Heart right ventricle (tissue), 16 donors: ENCODE measurements at places on chromosomes 13 and 19. TPM values are rescaled to one million over a fixed set of nuclear protein-coding genes. Genes with fewer than 3 reads are reported as not detected.

- no peaks in the 10 kb centered on the region for H3K27me3 ChIP-seq
- no peaks in the 10 kb centered on the region for H3K4me1 ChIP-seq
- DNase-seq = no peak
- no peak overlapping the region for H3K4me3 ChIP-seq
- no peaks in the 10 kb centered on the region for H3K36me3 ChIP-seq
Measured at GRCh38 chr13:60093425-60094019, 70.2 kb downstream of the DIAPH3 start.

- H3K27ac ChIP-seq = no peak overlapping the region
- no peak overlapping the region for H3K4me3 ChIP-seq
- H3K27me3 ChIP-seq = no peaks in the 10 kb centered on the region
- H3K36me3 ChIP-seq = peaks cover 5% of the 10 kb centered on the region
- no peak for DNase-seq
Measured at GRCh38 chr19:45879055-45879454, 6.9 kb downstream of the IRF2BP1 start.

DNA sequence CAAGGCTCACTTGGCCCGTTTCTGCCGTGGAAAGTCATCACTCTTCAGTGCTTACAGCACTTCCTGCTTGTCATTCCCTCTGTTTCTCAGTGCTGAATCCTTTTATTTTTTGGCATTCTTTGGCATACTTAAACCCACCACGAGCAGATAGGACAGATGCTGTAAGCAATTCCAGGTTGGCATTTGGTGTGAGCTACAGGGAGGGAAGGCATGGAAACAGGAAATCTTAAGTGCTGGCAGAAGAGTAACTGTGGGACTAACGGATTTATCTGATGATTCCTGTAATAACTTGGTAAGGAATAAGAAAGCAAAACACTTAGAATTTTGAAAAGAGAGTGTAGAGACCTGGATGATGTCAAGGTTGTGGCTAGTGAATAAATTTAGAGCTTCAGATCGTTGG, 273.4 kb downstream of the GPC6 start:
- DNase-seq = no peak
- no peaks in the 10 kb centered on the region for H3K27me3 ChIP-seq
- H3K4me3 ChIP-seq = no peak overlapping the region
- H3K4me1 ChIP-seq = no peaks in the 10 kb centered on the region
- no peak overlapping the region for H3K27ac ChIP-seq
- no peaks in the 10 kb centered on the region for H3K36me3 ChIP-seq

- no peak for DNase-seq
- H3K27ac ChIP-seq = no peak overlapping the region
- no peak overlapping the region for H3K4me3 ChIP-seq
- H3K4me1 ChIP-seq = no peaks in the 10 kb centered on the region
- H3K27me3 ChIP-seq = peaks cover 31% of the 10 kb centered on the region
Measured at GRCh38 chr19:30673336-30673735, 301.2 kb downstream of the ZNF536 start.

- no peaks in the 10 kb centered on the region for H3K27me3 ChIP-seq
- no peak overlapping the region for H3K4me3 ChIP-seq
- DNase-seq = no peak
- H3K36me3 ChIP-seq = no peaks in the 10 kb centered on the region
- no peaks in the 10 kb centered on the region for H3K4me1 ChIP-seq
Measured at GRCh38 chr13:86870444-86870843, 800.7 kb upstream of the SLITRK5 start.

DNA sequence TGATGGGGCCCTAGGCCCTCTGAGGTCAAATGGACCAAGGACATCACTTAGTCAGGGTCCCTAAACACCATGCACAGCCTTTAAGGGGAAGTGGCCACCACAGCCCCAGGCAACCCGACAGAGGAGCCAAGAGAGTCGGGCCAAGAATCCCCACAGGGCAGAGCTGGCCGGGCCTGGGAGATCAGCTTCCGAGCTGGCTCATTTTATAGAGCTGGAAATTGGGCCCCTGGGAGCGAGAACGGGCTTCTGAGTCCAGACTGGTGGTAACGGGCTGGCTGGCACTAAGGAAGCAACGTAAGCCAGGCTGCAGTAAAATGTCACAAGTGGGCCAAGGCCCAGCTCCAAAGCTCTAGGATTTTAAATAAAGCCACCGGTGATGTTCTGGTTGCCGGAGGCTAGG, 51.1 kb downstream of the HSPH1 start:
- H3K27me3 ChIP-seq = peaks cover 3% of the 10 kb centered on the region
- no peaks in the 10 kb centered on the region for H3K4me1 ChIP-seq
- no peak for DNase-seq
- no peak overlapping the region for H3K4me3 ChIP-seq

Gene NCR1
- not detected for polyA plus RNA-seq

Gene ZNF414
- 34.3 TPM for polyA plus RNA-seq

Gene ZIM2
- 0.06 TPM for polyA plus RNA-seq
